NCI-H1417 (cell line): ENCODE measurements at places on chromosomes 6 and 20.

GRCh38 chr6:7136859-7137334, 29.1 kb downstream of the RREB1 start:
- DNase-seq: no peak

DNA sequence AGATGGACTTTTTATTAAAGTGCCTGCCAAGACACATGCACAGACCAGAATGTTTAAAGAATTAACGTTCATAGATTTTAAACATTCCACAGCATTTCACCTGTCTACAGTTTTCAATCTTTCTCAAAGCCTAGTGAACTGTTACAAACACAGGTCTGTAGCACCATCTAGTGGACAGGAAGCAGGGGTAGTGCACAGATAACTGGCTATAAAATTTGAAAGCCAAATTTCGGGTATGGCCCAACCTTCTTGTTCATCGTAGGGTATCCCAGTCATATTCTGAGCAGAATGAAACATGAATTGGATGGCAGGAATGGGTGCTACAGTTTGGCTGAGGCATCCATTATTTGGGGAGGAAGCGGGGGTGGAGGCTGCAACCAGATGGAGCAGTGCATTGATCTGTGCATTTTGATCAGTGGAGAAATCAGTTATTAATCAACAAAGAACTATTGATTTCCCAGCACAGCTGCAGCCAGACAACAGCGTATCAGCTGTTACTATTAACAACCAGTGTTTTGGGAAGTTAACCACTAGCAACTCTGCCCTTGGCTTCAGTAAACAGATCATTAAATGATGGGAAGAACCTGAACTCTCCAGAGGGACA, 56.1 kb upstream of the B3GAT2 start:
- peak; percentile 68 for DNase-seq

DNA sequence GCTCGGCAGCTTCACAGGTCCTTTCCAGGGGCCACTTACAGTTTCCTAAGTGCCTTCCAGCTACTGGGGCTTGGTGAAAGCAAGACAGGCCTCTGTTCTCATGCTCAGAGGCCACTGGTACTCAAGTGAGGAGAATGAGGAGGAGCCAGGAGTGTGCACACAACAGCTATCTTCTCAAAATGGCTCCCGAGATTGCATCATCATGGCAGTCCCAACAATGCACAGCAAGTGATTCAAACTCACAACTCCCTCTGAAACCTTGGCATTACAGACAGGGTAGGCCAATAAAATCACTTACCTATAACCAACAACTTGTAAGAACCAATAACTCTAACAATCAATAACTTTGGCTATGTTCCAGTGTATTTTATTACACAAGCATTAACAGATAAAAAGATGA, 77.4 kb downstream of the RALGAPA2 start:
- no peak for DNase-seq

GRCh38 chr6:146545581-146545980, 1.9 kb downstream of the RAB32 start:
- DNase-seq: no peak

DNA sequence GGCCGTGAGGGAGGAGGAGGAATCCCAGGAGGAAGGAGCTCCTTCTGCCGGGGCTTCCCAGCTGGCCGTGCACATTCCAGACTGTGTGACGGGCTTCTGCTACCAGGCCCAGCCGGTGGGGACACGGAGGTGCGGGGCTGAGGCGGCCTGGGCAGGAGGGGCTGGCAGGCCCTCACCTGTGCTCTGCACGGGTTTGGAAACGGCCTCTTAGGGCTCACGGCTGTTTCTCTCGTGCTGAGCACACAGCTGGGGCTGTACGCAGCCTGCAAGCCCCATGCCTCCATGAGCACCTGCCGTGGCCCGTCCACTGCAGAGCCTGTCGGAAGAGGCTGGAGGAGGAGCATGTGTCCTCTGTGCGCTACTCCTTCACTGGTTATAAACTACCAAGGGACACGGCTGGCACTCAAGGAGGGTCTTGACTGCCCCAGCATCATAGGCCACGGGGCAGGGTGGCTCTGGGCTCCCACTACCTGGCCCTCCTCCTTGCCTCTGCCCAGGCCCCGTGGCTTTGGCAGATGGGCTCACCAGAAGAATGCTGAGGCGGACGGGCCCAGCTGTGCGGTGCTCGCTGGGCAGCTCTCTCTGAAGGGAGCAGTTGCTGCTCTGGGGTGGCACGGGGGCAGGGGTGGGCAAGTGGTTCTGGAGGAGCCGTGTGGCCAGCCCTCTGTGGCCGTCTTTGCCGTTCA, 15.8 kb downstream of the NPEPL1 start:
- no peak for DNase-seq
